ENCODE measurements at places on chromosomes 7 and 10.
A peak's percentile ranks its signal among the peaks of the same experiment; 100 is the strongest.

GRCh38 chr7:99362801-99363200 lies 11.7 kb upstream of the ARPC1B start:
- no peak for DNase-seq

DNA sequence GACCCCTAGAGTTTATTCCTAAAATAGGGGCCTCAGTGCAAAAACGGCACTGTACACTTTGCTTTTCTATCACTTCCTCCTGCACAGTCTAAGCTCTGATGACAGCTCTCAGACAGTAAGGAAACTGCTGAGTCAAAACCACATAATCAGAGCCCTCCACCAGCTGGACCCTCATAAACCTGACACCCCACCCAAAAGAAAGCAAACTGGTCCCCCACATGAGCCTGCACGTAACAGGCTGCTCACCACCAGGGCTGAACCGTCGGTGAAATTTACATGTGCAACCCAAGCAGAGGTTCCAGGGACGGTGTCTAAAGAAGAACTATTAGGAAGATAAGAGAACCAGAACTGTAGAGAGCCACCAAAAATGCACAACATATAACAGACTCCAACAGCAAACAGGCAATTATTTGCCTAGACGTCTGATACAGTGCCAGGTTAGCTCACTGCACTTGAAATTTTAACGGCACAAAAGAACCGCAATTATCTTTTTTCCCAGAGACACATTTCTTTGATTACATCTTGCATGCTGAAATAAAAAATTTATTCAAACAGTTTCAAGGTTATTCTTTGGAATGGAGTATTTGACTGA lies 19.6 kb downstream of the SGMS1 start:
- DNase-seq: peak; percentile 30

GRCh38 chr10:59830601-59831259 lies 75.6 kb downstream of the CCDC6 start:
- peak; percentile 33 for DNase-seq

GRCh38 chr10:110876788-110877187 lies 5.1 kb downstream of the PDCD4 start:
- DNase-seq: no peak

- no peak for DNase-seq
These were observed 157.0 kb upstream of the CACNA2D1 start for GRCh38 chr7:82600531-82600930.

DNA sequence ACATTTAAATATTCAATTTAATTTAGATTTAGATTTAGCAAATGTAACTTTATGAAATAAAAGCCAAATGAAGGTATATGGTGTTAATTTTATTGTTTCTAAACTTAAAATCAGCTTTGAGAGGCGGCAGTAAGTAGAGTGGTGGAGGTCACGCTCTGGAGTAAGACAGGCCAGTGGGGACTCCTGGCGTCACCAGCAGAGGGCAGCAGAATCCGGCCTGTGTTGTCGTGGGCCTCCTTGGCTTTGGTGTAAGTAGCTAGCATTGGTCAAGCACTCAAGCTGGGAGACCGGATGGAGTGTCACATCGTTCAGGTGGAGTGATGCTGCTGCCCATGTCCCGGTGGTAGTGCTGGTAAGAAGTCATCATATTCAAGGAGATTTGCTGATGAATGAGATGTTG lies 98.7 kb upstream of the DNAJB6 start:
- no peak for DNase-seq

DNA sequence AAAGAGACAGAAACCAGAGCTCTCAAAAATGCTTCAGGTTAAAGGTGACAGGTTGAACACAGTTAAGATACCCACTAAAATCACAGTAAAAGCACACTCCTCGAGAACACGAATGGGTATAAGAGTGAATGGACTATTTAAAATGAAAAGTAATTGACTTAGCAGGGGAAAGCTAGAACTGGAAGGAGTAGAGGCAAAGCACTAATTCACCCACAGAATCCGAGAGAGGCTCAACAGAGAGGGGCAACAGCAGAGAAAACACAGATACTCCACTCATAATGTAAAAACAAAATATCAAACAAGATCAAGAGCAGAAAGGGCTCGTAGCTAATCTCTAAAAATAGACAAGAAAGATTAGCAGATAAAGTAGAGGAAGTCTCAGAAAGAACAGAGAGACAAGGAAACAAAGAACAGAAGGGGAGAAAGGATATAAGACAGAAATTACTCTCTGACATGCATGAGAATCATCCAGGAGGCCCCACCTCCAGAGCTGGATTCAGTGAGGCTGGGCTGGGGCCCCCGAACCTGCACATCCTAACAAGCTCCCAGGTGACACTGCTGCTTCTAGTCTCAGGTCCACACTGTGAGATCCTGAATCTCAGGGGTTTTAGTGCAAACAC lies 117.6 kb downstream of the GALNT11 start:
- DNase-seq: no peak

GRCh38 chr7:106493041-106493731 lies 167.8 kb downstream of the CCDC71L start:
- no peak for DNase-seq

DNA sequence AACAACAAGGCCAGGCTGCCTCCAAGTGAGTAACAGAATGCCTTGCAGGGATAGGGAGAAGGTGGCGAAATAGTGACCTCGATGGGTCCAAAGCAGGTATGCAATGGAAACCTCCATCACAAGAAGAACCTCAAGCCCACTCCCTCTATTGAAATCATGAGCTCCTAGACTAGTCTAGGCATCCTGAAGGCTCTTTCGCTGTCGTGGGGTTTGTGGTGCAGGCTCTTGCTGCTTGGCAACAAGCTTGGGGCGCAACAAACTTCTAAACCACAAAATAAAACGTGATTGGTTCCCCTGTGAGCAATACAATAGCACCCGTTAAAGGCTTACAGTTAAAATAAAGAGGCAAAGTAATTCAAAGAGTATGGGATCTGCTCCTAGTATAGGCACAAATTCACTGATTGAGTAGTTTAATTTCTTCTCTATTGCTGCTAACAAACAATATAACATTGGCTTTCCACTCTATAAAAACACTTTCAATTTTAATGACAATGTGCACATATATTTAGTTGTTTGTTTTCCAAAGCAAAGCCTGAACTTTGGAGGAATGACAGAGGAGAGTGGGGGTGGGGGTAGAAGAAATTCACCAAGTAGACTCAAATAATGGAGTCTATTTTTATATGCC lies 64.1 kb downstream of the C10orf67 start:
- DNase-seq: no peak

DNA sequence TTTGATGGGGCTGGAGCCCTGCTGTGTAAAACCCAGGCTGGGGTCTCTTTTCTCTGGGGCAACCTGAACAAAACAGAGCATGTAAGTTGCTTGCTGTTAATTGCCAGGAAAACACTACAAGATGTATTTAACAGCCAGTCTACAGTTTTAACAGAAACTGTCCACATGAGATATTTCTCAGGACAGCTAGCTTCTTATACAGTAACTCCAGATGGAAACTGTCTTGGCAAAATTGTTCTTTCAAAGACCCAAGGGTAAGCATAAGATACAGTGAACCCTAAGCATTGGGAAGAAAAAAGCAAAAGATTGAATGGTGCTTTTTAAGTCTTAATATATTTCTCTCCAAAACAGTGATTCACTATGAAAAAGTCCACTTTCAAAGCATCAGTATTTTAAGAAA lies 8.1 kb downstream of the FKBP14 start:
- DNase-seq: no peak

Measured in germinal center (tissue), 1 donor.